GM19239 (cell line): ENCODE measurements at places on chromosomes 5 and 9.

DNA sequence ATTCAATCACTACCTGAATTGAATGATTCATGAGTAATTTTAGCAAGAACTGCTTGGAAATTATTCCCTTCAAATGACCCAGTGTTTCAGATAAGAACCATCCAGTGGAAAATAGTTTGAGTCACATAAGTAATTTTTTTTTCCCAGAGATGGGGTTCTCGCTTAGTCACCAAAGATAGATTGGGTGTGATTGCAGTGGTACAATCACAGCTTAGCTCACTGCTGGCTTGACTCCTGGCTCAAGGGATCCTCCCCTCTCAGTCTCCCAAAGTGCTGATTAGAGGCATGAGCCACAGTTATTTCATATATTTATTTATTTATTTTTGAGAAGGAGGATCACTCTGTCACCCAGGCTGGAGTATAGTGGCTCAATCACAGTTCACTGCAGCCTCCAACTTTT lies 574.5 kb upstream of the ARRDC3 start:
- DNase-seq: no peak

DNA sequence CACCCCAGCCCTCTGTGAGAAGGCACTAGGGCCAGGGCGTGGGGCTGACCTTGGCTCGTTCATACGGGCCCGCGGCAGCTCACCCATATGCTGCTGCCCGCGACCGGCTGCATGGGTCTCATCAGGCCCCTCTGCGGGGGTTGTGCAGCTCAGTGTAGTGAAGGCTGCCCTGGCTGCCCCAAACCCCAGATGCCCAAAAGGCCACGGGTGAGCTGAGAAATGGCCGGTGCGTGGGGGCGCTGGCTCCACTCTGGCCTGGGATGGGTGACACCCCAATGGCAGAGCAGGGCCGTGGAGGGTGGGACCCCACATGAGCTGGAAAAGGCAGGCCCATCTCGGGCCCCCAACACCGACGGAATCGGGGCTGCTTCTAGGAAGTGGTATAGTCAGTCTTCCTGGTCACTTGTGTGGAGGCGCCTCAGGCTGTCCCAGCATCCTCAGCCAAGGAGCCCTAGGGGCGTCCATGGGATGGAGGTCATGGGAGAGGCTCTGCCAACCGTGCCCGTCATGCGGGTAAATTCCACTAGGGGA lies 19.4 kb upstream of the LRRC14B start:
- DNase-seq: no peak

GRCh38 chr5:142871363-142872193 lies 101.4 kb downstream of the ARHGAP26 start:
- no peak for DNase-seq

DNA sequence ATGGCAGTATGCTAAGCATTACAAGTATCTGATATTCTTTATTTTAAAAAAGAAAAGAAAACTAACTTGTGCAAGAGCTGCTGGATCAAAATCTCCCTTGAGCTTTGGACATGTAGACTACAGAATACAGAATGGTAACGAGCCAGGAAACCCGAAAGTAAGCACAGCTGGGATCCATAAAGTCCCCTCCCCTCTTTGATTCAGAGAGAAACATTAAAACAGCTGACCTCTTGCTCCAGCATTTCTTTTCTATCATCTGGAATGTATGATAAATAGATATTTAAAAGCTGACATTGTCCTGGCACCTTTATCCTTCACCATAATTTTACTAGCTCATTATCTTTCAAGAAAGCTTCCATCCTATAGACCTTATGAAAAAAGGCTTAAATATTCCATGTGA lies 28.2 kb upstream of the LPAR1 start:
- DNase-seq: no peak

DNA sequence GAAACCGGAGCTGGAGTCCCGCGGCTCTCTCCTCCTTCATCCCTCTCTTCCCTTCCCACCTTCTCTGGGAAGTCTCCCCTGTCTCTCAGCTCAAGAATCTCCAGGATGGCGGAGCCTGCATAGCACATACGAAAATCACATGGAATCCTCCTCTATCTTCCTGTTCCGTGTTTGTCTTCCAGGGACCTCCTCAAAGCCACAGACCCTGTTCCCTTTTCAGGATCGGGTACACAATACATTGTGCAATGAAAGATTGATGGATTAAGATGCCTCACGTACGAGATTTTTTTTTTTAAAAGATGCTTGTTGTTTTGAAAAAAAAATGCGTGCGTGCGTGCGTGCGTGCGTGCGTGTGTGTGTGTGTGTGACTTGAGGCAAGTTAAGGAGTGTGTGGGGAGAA lies 46.6 kb upstream of the OLFM1 start:
- DNase-seq: no peak

GRCh38 chr5:138925090-138925635 lies 50.0 kb upstream of the LRRTM2 start:
- DNase-seq: no peak

- DNase-seq: no peak
These were observed at the start of gene RAI14 for GRCh38 chr5:34656001-34656699. Gene RAI14, plus strand, starts transcription at chr5:34656328. Its CDS starts 30,592 bp downstream, at chr5:34686920.

GRCh38 chr5:64000096-64000495 lies 37.9 kb upstream of the HTR1A start:
- no peak for DNase-seq

DNA sequence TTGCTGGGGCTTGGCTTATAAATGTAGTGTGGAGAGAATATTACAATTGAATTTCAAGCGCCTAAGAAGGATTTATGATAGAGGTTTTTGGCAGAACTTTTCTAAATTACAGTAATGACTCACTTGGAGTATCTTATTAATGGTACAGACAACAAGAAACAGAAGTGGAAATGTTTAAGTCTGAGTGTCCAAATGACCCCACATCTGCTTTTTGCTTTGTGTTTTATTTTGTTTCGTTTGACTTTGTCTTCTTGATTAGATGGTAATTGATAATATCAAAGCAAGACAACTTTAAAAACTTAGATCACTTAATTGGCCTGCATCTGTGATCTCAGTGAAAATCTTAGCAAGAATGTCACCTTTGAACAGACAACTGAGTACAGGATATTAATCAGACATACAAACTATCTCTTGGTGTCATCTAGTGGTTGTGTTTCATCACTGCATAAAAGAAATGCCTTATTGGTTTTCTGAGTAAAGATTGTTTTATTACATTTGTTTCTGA lies 577.4 kb downstream of the ISL1 start:
- no peak for DNase-seq

- DNase-seq: no peak
These were observed 747.6 kb upstream of the EDIL3 start for GRCh38 chr5:85132269-85132668.

DNA sequence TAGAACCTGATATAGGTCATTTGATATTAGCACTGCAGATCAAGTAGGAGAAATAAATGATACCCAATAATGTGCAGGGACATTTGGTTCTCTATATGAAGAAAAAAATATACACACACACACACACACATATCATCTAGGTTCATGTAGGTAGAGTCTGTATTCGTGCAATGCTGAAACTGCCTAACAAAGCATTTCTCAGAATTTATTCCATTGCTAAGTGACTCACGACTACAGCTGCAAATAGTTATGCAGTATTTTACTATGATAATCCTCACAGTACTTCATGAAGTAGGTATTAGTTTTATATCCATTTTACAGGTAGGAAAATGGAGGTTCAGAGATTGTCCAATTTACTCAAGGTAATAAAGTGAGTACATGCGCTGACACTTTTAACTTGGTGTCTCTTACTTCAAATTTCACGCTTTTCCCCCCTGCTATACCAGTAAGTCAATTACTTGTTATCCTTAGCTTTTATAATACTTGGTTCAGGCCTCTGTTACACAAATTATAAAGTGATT lies 2.4 kb downstream of the GIN1 start:
- no peak for DNase-seq

GRCh38 chr5:76468635-76469425 lies 65.7 kb downstream of the IQGAP2 start:
- no peak for DNase-seq

DNA sequence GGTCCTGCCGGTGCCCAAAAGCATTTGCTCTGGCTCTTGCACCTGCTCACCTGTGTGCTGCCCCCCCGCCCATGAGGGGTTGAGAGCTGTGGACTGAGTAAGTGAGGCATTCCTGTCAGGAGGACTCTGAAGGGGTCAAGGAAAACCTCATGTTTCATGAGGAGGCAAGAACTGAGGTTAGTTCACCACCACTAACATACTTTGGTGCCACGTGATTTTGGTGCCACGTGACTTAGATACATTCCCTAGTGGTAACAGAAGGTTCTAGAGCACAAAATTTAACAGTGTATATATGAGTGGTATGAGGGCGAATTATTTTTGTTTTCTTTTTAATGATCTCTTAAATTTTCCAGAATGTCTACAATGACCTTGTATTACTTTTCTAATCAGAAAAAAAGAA lies 6.3 kb upstream of the IL12B start:
- DNase-seq: no peak

- DNase-seq: no peak
These were observed 813 bp upstream of the AGTPBP1 start for GRCh38 chr9:85742597-85742936.

GRCh38 chr5:117327511-117327910 lies 752.9 kb upstream of the SEMA6A start:
- no peak for DNase-seq

- DNase-seq: no peak
These were observed 21.1 kb upstream of the IL9 start for GRCh38 chr5:135916638-135917263.

- no peak for DNase-seq
These were observed 286.7 kb upstream of the IL12B start for GRCh38 chr5:159616952-159617351.

GRCh38 chr9:81787747-81788632 lies 98.6 kb upstream of the TLE1 start:
- DNase-seq: no peak

DNA sequence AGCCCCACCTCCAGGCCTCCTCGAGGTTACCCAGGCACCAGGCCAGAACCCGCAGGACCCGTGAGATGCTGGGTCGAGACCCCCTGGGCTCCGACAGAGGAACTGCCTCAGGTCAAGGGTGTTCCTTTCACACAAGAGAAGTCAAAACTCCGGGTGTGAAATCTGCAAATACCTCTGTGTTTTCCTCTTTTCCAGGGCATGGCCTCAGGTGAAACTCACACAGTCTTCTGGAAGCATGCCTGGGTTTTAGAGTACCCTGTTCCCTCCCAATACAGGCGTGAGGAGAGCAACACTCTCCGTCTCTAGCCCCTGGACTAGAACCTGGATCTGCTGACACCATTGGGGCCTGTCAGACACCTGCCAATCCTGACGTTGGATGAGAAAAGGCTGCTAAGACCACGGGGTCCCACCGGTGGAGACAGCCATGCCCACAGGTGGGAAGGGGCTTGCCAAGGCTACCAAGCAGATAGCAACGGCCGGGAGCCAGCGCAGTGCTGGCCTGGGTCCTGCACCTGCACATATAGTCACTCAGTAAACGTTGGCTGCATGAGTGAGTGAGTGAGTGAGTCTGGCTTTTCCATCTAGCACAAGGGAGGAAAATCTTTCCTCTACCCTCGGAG lies 182.0 kb upstream of the PPP1R26 start:
- no peak for DNase-seq

GRCh38 chr9:38257626-38258215 lies 134.8 kb upstream of the ALDH1B1 start:
- no peak for DNase-seq

GRCh38 chr5:74196233-74196632 lies 444.3 kb downstream of the ENC1 start:
- DNase-seq: no peak

- DNase-seq: no peak
These were observed 161.5 kb upstream of the SLC28A3 start for GRCh38 chr9:84502066-84502465.

- no peak for DNase-seq
These were observed 988 bp downstream of the SHISAL2B start for GRCh38 chr5:64691291-64691690.

GRCh38 chr9:111992523-111992922 lies 95.9 kb downstream of the UGCG start:
- no peak for DNase-seq

GRCh38 chr9:135508211-135508820 lies 7.8 kb downstream of the MRPS2 start:
- DNase-seq: no peak

DNA sequence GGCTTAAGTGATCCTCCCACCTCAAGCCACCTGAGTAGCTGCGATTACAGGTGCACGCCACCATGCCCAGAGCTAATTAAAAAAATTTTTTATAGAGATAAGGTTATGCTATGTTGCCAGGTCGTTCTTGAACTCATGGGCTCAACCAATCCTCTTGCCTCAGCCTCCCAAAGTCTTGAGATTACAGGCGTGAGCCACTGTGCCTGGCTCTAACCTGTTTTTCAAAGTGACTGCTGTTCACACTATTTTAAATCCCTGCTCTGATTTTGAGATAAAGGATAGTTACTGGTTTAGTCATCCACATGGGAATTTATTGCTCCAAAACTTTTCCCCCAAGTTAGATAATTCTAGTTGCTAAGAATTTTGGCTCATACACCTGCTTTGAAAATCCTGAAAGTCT lies 48.2 kb upstream of the MTMR12 start:
- no peak for DNase-seq

DNA sequence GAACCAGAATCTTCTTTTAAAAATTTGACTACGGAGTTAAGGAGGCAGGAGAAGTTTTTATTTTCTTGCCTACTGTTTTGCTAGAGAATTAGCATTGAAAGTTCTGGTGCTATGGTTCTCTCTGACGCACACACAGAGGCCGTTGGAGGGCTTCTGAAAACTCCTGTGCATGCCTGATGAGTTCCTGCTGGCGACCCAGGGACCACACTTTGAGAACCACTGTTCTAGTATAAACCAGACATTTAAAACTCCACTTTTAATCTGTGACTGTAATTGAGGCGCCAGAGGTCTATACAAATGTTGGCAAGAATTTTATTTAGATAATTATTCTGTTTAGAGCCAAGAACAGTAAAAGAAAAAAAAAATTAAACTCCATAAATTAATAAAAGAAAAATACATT lies 99.5 kb upstream of the OTULINL start:
- DNase-seq: no peak

DNA sequence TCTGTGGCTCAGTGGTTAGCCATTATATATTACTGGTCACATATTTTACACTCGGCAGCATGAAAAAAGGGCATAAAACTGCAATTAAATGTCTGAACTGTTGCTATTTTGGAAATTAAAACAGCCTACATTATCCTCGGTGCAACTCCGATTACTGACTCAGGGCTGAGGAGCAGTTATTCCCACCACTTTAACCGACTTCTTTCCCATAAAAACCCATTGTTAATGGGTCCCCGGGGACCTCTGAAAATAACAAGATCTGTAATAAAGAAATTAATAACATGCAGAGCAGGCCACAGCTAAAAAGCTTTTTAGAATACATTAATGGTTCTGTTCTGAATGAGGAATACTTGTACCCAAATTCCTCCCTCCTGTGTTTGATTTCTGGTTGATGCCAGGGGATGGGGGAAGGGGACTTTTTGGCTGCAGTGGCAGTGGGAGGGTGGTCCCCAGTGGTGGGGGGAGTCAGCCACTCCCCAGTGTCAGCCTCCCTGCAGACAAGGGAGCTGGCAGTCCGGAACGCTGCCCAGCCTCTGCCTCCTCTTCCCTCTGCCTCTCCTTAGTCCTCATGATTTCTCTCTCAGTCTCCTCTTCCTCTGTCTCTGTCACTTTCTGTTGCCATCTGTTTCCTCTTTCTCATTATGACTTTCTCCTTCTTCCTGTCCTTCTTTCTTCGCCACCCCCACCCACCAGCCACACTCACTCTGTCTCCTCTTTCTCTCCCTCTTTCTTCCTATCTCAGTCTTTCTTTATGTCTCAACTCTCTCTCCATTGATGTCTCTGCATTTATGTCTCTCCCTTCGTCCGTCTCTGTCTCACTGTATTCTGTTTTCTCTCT lies 59.0 kb upstream of the ZBTB43 start:
- no peak for DNase-seq
